ENCODE measurements at places on chromosomes 5 and 9.

- no peak for DNase-seq
These were observed 80.3 kb downstream of the EPB41L4A start for GRCh38 chr5:112338681-112339337.

DNA sequence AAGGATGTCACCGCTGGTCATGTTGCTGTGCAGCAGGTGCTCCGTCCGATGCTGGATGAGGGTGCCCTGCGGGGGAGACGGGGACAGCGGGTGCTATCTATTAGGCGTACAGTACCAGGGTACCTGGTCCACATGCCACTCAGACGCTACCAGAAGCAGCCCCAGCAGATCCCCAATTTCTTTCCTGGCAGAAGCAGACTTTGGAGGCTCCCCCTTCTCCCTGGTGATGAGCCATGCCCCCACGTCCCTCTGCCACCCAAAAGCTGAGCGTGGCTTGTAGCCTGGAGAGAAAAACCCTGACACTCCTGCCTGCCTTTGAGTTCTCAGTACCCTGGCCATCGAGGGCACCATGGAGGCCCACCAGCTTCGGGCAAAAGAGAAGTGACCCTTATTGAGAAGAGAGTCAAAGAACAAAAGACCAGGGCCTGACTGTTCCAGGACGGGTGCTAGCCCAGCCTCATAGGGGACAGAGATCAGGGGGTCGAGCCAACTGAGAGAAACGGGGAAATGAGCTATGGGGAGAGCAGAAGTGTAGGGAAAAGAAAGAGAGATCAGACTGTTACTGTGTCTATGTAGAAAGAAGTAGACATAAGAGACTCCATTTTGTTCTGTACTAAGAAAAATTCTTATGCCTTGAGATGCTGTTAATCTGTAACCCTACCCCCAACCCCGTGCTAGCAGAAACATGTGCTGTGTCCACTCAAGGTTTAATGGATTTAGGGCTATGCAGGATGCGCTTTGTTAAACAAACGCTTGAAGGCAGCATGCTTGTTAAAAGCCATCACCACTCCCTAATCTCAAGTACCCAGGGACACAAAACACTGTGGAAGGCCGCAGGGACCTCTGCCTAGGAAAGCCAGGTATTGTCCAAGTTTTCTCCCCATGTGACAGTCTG, 62.0 kb upstream of the ZNF354B start:
- no peak for DNase-seq

- peak; percentile 39 for DNase-seq
These were observed 202.0 kb downstream of the AUH start for GRCh38 chr9:91159664-91160121.

DNA sequence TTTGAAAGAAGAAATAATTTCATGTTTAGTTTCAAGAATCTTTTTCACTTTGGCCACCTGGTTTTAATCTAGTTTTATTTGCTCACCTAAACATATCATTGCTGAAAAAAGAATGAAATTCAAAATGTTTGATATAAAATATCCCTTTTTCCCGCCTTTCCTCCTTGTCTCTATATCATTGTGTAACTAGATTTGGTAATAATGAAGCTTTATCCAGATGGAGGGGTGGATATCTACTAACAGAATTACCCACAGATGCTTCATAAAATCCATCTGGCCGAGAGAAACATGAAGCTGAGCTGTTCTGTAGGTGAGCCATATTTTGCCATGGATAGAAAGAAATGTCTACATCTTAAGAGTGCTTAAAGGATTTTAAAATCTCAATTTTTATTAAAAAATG, 214.7 kb downstream of the ICE1 start:
- DNase-seq = no peak

DNA sequence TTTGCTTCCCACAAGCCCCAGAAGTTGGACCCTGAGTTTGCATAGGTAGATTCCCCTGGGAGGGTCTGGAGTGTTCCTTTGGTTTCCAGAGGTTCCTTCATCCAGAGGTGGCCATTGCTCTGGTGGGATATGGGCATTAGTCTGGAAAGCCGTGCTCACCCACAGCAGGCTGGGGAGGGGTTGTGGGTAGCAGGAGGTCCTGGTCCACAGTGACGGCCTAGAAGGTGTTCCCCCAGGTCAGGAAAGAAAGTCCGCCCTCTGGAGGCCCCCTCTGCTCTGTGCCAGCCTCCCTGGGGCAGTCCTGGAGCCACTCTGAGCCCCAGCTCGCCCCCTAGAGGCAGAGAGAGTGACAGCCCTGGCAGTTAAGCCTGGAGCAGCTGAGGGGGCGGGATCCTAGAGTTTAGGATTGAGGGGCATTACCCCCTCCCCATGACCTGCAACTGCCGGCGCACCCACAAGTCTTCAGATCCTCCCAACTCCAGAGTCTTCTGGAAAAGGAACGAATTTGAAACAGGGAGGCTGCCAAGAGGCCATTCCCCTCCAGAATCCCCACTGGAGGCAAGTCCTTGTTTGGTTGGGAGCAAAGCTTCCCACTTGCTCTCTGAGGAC, 36.8 kb downstream of the NDST1 start:
- DNase-seq = peak; percentile 48

DNA sequence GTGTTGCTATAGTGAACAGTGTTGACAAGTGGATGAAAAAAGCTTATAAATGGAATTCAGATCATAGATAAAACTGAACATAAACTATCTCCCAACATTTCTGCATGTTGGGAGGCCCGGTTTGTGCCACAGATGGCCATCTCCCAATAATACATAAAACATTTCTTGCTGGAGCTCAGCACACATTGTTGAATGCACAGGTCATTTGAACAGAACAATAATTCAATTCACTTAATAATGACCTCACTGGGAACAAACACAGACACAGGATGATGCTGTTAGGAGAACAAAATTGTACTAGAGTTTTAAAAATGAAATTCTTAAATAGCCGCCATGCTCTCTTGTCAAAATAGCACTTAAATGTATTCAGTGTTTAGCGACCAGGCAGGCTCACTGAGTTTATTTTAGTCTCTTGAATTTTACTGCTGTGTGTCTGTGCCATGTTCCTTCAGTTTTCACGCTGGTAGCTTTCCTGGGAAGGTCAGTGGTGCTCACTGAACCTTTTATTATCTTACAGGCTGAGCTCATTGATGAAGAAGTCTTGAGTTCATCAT, 85.0 kb upstream of the SSBP2 start:
- DNase-seq = peak; percentile 75

DNA sequence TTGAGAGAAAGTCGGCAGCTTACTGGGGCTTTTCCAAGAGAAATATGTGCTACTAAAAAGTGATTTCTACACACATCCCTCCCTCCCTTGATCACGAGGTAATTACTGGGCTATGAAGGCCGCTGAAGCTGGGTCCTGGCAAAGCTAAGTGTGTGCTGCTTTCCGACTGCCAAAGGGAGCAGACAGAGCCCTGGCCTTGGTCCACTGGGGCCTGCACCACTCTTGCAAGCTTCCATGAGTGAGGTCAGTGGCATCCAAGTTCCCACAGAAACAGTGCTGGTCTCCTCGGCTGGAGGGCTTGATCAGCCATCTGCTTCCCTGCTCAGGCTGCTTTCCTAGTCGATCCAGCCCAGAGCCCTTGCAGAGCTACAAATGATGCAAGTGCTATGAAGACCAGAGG, 154.8 kb upstream of the LHFPL2 start:
- DNase-seq = no peak
